ENCODE measurements at places on chromosomes 6 and 20.

DNA sequence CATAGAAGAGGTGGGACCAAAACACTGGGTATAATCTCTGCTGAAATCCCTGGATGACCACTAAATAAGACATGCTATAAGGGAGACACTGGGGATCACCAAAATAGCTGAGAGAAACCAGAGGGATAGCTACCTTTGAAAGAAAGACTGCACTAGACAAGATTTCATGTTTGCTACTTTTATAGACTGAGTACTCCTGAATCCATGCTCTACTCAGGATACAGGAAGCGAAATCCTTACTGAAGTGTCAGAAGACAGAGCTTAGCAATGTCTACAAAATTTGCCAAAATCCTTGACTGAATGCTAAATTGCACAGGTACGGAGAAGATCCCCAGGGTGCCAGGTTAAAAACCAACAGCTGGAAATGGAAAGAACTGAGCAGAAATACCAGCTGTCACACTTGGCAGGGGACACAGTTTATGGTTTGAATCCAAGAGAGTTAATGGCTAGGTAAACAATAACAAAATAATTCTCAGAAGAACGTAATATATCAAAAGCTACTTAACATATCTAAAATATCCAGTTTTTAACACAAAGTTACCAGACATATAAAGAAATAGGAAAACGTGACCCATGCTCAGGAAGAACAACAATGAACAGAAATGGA, 125.4 kb downstream of the MAN1A1 start:
- no peak for DNase-seq

DNA sequence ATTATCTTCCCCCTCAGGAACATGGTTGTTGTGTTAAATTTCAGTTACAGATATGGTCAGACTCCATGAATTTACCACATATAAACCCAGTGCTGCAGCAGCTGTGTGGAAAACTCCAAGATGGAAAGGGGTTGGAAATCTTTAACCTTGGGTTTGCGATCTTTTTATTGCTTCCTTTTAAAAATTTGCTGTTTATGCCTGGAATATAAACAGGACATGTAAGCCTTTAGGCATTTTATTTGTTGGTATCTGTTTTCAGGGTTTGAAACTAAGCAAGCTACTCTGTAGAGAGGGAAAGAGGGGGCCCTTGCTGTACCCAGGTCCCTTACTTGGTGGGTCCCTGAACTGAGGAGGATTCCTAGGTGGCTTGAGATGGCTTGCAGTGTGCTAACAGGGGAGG, 778 bp downstream of the PKIG start:
- DNase-seq: no peak

GRCh38 chr20:31811796-31812728, 7.1 kb upstream of the MYLK2 start:
- no peak for DNase-seq

DNA sequence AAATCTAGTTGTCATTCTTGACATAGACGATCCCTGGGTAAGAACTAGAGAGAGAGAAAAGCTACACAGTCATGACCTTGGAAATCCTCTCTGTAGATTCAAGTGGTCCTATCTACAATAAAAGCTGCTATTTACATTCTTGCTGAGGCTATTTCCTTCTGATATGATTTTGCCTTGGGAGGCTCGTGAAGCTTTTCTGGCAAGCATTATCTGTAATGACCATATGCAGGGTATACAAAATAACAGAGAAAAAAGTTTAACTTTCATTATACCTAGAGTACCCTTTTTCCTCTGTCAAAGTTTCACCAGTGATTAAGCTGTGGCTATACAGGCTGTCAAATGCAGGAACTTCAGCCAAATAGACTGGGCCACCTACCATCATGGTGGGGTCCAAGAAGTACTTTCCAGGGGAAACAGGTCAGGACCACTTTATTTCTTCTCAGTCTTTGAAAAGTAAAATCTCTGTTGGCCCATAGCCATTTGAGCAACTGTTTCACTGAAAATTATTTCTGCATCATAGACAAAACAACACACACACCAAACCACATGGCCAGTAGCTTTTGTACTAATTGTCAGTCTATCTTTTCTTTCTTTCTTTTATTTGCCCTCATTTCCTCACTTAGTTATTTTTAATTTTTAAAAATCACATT, 677.0 kb upstream of the ID4 start:
- DNase-seq: no peak

DNA sequence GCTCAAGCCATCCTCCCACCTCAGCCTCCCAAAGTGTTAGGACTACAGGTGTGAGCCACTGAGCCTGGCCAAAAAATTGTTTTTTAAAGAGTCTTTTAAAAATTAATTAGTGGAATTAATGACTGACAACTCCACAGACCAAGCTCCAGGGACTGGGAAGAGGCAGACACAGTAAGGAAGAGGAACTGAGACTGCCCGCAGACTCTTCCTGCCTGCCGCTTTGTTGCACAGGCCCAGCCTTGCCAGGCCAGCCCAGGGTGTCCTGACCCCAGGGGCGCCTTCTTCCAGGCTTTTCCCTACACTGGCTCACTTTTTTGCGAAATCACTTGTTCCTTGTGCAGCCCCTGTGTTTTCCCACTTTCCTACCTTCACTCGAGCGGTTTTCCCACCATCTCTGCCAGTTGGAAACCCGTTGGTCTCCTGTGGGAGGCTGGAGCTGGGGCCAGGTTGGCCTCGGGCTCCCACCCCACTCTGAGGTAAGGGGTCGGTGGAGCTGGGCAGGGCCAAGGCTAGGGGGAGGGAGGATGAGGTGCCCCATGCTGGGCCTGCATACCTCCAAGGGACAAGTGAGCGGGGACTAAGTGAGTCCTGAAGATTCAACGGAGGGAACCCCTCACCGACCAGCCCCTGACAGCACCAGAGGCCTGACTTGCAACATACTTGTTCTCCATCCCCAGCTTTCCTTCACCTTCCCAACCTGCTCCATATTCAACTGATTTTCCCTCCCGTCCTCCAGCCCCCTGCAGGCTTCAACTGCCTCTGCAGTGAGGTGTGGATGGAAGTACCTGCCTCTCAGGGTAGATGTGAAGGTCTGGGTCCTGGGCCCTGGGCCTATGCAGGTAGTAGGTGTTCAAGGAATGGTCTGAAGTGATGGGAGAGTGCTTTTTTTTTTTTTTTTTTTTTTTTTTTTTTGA, 23.5 kb upstream of the SMIM29 start:
- DNase-seq: no peak

GRCh38 chr6:84546427-84546914, 217.9 kb downstream of the TBX18 start:
- no peak for DNase-seq

GRCh38 chr20:51310216-51310615, 232.3 kb downstream of the NFATC2 start:
- no peak for DNase-seq

DNA sequence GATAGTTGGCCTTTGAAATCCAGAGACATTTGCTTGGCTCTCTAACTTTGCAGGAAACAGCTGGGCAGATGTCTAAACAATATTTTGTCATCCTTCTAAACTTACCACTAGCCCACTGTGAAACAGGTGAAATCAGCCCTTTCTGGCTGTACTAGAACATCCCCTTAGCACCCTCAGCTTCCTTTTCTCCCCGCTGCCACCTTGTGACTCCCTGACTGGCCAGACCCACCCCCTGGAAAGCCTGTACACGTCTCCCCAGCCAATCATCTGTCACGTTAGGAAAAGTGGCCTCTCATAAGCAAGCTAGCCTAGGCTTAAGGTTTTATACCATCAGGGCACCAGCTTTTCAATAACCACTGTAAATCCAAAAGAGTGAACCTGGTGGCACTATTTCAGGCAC, 88.6 kb upstream of the E2F3 start:
- no peak for DNase-seq

DNA sequence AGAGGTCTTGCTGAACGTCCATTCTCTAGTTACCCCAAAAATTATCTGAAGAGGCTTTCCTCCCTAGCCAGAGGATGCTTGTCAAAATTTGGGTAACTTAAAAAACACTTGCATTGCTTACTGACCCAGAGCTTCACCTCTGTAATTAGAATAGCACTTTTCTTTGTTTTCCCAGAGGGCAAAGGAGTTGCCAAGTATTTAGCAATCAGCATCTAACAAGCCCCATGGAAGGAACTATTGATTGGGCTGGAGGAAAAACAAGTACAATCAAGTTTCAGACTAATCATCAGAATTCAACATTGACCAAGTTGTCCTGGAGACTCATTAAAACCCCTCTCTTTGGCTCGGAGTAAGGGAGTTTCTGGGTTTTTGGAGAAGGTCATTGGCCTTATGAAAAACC, 226.4 kb downstream of the TBC1D7 start:
- no peak for DNase-seq

GRCh38 chr6:50952092-50952907, 133.6 kb downstream of the TFAP2B start:
- DNase-seq: no peak

- DNase-seq: no peak
Observed at GRCh38 chr6:40302856-40303454, 284.2 kb downstream of the LRFN2 start.

- DNase-seq: no peak
Observed at GRCh38 chr20:49539481-49540231, 28.3 kb downstream of the PTGIS start.

GRCh38 chr6:150050846-150051245, 18.1 kb downstream of the ULBP3 start:
- no peak for DNase-seq

DNA sequence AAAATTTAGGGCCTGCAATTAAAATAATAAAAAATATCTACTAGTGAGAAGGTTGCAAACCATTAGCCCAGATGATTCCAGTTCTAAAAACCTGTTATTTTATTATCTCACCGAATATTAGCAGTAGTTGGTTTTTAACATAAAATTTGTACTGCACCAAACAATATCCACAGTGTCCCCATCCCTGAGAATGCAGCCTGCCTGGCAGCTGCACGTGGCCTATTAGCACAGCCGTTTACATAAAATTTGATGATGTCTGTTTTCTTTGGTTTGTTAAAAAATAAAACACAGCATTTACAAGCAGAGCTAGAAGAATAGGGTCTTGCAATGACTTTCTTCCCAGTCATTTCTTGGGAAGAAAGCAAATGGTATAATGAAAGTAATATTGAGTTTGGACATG, 58.2 kb downstream of the FUT9 start:
- no peak for DNase-seq

GRCh38 chr6:67802771-67803170, 832.3 kb upstream of the ADGRB3 start:
- no peak for DNase-seq

- no peak for DNase-seq
Observed at GRCh38 chr6:119957195-119957594, 607.6 kb upstream of the MAN1A1 start.

DNA sequence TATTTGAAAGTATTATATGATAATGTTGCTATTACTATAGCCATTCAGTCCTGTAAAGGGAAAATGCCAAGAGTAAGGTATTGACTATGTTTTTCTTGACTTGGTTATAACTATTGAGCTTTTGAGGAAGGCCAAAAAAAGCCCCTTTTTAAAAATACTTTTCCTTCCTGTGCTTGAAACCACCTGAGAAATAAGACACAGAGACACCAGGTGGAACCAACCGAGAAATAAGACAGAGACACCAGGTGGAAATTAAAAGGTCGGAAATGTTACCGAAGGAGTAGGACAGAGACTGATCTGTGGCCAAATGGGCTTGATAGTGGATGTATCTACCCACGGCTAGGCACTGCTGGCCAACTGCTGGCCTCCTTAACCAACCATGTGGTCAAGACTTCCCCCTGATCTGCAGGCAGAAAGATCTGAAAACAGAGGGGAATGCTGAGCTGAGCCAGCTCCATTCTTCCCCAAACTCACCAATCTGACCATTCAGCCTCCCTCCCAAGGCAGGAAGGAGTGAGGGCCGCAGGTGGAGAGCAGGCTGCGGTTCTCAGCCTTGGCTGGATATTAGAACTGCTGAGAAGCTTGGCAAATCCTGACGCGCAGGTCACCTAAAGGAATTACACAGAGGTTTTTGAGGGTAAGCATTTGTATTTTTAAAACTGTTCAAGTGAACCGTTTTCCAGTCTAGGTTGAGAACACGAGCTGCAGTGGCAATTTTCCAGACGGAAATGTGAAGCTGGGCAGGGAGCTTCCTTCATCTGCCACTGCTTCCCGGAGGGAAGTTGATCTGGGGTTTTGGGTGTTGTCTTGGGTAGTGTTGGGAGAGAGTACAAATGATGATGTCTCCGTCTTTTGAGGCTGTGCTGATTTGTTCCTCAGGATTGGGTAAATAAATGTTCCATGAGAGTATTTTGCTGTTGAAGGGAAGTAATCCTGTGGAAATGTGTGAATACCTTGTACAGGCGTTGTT, 121.7 kb upstream of the EXOC2 start:
- no peak for DNase-seq

DNA sequence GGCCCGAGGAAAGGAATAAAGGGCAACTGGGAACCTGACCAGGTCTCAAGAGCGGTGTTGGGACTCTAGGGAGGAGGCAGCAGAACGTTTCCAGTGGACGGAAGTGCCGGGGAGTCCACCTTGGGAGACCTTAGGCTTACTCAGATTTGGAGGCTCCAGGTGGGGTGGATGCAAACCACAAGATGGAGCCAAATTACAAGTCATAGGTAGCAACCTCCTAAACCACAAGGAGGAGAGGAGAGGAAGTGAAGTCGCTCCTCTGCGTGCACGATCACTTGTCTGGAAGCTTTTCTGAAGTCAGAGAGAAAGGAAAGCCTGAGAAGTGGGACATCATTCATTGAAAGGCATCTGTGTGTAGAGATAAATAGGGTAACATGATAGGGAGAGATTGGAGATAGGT, 9.3 kb downstream of the HLA-DOA start:
- no peak for DNase-seq

DNA sequence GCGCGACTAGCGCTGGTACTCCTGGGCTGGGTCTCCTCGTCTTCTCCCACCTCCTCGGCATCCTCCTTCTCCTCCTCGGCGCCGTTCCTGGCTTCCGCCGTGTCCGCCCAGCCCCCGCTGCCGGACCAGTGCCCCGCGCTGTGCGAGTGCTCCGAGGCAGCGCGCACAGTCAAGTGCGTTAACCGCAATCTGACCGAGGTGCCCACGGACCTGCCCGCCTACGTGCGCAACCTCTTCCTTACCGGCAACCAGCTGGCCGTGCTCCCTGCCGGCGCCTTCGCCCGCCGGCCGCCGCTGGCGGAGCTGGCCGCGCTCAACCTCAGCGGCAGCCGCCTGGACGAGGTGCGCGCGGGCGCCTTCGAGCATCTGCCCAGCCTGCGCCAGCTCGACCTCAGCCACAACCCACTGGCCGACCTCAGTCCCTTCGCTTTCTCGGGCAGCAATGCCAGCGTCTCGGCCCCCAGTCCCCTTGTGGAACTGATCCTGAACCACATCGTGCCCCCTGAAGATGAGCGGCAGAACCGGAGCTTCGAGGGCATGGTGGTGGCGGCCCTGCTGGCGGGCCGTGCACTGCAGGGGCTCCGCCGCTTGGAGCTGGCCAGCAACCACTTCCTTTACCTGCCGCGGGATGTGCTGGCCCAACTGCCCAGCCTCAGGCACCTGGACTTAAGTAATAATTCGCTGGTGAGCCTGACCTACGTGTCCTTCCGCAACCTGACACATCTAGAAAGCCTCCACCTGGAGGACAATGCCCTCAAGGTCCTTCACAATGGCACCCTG, 1.6 kb downstream of the TPBG start:
- DNase-seq: no peak

DNA sequence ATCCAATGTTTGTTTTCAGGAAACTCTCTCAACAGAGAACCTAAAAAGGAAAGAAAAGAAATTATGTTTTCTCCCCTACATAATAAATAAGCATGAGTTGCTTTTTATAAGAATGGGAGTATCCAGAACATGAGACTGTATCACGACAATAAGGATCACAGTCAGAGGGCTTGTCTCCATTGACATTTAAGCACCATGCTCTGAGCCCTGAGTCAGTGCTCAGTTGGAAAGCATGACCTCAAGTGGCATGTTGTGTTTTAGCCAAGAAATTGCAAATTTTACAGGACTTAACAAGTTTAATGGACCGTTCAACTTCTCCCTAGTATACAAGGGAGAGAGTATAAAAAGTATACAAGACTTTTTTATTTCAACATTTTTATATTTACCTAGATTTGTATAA, 431.6 kb downstream of the GJA1 start:
- DNase-seq: no peak
